ENCODE measurements at places on chromosomes 1 and 21. TPM values are rescaled to one million over a fixed set of nuclear protein-coding genes. Genes with fewer than 3 reads are reported as not detected.

- H3K27ac ChIP-seq: no peak overlapping the region
- no peaks in the 10 kb centered on the region for H3K4me1 ChIP-seq
- no peak overlapping the region for H3K4me3 ChIP-seq
These were observed 74.2 kb upstream of the B3GALT5 start for GRCh38 chr21:39538453-39539042.

- H3K27ac ChIP-seq: no peak overlapping the region
- H3K4me3 ChIP-seq: no peak overlapping the region
- no peak for DNase-seq
- peaks cover 21% of the 10 kb centered on the region for H3K27me3 ChIP-seq
- no peaks in the 10 kb centered on the region for H3K36me3 ChIP-seq
These were observed 3.8 kb upstream of the AADACL3 start for GRCh38 chr1:12712076-12712475.

DNA sequence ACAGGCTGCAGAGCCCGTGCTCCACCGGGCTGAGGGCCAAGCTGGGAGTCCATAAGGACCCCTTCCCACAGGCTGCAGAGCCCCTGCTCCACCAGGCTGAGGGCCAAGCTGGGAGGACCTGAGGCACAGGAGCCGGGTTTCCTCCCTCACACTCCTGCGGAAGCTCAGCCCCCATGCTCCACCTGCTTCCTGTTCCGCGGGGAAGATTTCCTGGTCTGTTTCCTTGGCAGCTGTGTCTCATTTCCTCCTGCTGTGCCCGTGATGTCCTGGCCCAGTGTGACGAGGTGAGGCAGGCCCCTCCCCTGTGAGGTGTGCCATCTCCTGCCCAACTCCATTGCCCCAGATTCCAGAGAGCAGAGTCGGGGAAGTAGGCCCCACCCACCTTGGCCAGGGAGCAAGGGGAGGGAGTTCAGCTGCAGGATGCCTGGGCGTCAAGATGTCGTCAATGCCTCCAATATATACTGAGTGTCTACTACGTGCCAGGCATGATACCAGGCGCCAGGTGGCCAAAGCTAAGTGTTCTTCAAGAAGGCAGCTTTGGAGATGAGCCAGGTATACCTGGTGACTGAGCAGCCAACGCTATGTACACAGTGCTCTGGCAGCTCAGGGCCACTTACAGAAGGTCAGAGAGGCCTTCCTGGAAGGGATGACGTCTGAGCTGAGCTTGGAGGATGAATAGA lies 58.8 kb downstream of the NAV1 start:
- H3K4me3 ChIP-seq: no peak overlapping the region
- no peak overlapping the region for H3K27ac ChIP-seq
- H3K27me3 ChIP-seq: no peaks in the 10 kb centered on the region
- DNase-seq: no peak

The HTR6 gene
- total RNA-seq: not detected

The NTRK1 gene
- total RNA-seq: 13.9 TPM

DNA sequence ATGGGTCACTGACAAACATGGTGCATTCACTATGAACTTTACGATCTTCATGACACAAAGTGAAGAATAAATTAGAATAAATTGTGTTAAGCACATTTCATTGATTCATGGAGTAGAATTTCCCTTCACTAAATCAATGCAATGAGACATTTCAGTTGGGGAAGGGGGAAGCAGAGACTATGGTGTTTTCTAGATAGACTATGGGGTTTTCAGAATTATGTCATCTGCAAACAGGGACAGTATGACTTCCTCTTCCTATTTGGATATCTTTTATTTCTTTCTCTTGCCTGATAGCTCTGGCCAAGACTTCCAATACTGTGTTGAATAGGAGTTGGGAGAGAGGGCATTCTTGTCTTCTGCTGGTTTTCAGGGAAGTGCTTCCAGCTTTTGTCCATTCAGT lies 80.0 kb upstream of the C1orf105 start:
- DNase-seq: no peak
- peaks cover 15% of the 10 kb centered on the region for H3K4me1 ChIP-seq
- no peaks in the 10 kb centered on the region for H3K27me3 ChIP-seq
- H3K27ac ChIP-seq: no peak overlapping the region
- no peak overlapping the region for H3K4me3 ChIP-seq

Data from activated naive CD8-positive, alpha-beta T cell treated with anti-CD3 and anti-CD28 coated beads, Interleukin-2, amount 10 ng/mL, durations not matched to agents 7 days and 5 days (primary cell).